Naive thymus-derived CD4-positive, alpha-beta T cell (primary cell): ENCODE measurements at places on chromosomes 4 and X. TPM values are rescaled to one million over a fixed set of nuclear protein-coding genes. Genes with fewer than 3 reads are reported as not detected.

DNA sequence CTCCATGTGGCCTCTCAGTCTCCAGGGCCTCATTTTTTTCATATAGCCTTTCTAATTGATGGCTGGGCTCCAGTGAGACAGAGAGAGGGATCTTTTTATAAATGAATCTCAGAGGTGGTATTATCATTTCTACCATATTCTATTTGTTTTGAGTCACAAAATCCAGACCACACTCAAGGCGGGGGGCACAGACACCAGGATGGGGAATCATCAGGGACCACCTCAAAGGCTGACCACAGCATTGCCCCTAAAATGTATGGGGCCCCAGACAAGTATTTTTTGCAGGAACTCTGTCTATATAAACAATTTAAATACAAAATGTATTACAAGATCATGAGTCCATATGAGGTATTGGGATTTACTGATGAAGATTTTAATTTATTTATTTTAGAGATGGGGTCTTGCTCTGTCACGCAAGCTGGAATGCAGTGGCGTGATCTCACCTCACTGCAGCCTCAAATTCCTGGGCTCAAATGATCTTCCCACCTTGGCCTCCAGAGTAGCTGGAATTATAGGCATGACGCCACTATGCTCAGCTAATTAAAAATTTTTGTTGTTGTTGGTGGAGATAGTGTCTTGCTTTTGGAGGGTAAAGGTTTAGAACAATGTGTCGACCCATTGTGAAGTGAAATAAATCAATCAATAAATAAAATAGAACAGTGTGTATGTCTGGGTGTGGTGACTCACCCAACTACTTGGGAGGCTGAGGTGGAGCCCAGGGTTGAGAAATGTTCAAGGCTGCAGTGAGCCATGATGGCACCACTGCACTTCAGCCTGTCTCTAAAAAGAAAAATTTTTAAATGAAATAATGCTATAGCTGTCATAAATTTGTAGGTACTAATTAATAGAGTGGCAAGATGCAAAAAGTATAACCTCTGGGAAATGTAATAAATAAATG is 29.4 kb downstream of the WDR13 start:
- no peak for DNase-seq

GRCh38 chr4:181520790-181521189 is 722.4 kb upstream of the TENM3 start:
- DNase-seq: no peak

DNA sequence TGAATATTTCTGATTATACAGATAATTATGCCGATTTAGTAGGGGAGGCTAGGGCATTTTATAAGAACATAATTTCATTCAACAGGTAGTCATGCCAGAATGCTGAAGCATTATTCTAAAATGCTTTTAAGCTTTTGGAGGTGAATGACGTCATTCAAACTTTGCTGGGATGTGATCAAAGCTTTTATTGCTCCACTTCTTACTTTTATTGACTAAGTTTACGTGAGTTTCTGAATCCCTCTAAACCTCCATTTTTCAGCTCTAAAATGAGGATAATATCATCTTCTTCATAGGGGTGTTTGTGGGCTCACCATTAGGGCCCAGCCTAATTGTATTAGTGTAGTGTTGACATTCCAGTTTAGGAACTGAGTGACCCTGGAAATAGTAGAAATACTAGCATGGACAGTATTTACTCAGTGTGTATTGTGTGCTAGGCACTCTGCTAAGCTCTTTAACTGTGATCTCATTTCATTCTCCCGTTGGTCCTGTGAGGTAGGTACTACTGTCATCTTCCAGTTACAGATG is 3.0 kb downstream of the WWC2 start:
- no peak for DNase-seq

GRCh38 chr4:14871676-14872430 is 130.4 kb upstream of the CPEB2 start:
- DNase-seq: no peak

DNA sequence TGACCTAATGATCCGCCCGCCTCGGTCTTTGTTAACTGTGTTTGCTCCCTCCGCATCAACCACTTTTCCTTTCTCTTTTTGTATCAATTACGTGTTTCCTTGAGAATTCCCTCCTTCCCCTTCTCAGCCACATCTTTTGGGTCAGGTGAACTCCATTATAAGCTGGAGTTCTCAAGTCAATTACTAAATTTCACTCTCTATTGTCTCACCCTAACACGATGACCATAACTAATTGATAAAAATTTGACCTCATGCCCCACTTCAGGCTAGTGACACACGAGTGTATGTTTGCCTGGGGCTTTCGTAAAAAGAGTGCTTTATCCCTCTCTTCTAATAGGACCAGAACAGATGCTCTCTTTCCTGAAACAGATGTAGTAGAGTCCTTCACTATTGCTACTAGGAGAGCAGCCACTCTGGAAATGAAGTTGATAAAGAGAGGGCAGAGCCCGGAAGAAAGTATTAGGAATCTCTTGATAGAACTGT is 403.6 kb upstream of the ANXA10 start:
- no peak for DNase-seq

DNA sequence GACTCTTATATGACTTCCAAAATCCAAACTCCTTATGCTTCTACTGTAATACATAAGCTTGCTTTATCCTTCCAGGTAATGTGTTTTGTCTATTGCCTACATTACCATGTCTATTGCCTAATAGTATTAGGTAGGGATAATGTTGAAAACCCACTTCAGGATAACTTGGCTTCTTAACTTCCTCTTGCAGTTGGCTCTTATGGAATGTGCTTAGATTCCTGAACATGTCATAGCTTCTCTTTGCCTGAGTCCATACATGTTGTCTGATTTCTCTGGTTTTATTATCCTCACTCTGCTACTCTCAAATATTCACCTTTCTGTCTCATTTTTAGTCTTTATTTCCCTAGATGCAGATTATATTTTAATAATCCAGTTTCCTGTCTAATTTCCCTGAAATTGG is 599.9 kb downstream of the IL15 start:
- no peak for DNase-seq

- no peak for DNase-seq
Observed at GRCh38 chr4:21801661-21802385, 146.7 kb downstream of the KCNIP4 start.

GRCh38 chrX:10112510-10112909 is 44.3 kb upstream of the CLCN4 start:
- no peak for DNase-seq

GRCh38 chr4:148006001-148006400 is 274.1 kb downstream of the ARHGAP10 start:
- DNase-seq: no peak

GRCh38 chr4:98574816-98575215 is 83.6 kb downstream of the TSPAN5 start:
- no peak for DNase-seq

DNA sequence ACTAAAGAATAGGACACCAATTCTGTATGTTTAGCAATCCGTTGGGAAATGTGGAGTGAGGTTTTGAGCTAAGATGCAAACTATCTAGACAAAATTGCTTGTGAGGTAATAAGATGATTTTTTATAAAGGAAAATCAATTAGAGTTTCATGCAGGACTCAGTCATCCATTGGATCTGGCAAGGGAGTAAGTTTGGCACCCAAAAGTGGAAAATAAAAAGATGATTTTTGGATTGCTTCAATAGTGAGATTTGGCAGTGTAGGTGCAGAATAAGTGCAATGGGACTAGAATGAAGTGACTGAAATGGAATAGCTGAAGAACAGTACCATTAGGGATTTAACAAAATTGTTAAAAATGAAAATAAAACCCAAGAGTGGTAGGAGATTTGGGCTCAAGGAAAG is 290.5 kb upstream of the EPHA5 start:
- no peak for DNase-seq

- DNase-seq: no peak
Observed at GRCh38 chrX:139920316-139920715, 12.5 kb downstream of the ATP11C start.

DNA sequence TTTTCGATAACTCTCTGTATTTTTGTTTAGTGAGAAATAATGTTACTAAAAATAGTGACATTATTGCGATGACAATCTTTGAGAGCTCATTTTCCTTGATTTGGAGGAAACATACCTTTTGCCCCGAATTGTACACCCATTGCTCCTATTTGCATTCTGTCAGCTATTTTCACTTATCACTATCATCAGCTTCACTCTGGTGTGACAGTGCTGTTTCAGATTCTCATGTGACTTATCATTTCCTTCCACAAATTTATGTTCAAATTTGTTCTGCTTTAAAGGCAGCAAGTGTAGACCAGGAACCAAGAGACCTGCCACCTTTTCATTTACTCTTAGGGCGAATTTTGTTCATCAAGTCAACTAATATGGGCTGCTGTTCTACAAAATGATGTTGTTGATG is 179.4 kb downstream of the RBM46 start:
- no peak for DNase-seq

- no peak for DNase-seq
Observed at GRCh38 chr4:76203541-76203940, 10.1 kb downstream of the SCARB2 start.

DNA sequence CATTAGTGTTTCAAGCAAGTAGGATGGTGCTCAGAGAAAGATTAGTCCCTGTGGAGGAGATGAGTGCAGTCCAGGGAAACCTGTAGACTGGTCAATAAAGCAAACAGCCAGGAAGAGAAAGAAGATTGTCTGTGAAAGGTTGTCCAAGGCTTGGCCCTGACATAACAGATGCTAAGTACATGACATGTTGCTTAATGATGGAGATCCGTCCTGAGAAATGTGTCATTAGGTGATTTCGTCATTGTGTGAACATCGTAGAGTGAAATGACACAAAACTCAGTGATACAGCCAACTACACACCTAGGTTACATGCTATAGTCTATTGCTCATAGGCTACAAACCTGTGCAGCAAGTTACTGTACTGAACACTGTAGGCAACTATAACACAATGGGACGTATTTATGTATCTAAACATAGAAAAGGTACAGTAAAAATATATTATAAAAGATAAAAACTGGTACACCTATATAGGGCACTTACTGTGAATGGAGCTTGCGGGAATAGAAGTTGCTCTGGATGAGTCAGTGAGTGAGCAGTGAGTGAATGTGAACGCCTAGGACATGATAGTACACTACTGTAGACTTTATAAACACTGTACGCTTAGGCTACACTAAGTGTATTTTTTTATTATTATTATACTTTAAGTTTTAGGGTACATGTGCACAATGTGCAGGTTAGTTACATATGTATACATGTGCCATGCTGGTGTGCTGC is 9.0 kb upstream of the PRSS48 start:
- DNase-seq: no peak

Gene IL3RA
- 23.7 TPM for total RNA-seq

Gene GJB1
- total RNA-seq: not detected

Gene GPR101
- not detected for total RNA-seq
